ENCODE measurements at places on chromosomes 6 and 20.

GRCh38 chr6:142246960-142247359 is 54.8 kb upstream of the ADGRG6 start:
- no peak for DNase-seq

DNA sequence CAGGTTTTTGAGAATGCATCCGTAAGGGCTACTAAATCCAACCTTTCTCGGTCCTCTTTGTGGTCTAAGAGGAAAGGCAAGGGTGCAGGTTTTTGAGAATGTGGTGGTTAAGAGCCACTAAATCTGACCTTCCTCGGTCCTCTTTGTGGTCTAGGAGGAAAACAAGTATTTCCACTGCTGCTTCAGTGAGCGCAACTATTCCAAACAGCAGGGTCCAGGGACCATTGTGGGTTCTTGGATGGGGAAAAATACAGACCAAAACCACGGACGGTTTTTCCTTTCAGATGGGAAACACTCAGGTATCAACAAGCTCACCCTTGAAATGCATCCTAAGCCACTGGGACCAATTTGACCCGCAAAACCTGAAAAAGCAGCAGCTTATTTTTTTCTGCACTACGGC is 21.9 kb downstream of the BTBD9 start:
- DNase-seq = no peak

DNA sequence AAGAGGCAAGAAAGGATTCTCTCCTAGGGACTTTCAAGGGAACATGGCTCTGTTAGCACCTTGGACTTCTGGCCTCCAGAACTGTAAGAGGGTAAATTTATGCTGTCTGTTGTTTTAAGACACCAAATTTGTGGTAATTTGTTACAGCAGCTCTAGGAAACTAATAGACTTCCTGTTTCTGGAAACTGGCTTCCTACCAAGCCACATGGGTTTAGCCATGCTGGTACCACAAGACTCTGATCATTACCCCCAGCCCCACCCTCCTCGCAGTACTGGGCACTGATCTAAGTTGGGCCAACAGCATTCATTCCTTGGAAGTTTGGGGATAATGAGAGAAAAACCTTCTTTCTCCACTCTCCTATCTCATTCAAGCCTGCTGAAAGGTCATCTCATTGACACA is 109.5 kb upstream of the SMLR1 start:
- peak; percentile 6 for DNase-seq

DNA sequence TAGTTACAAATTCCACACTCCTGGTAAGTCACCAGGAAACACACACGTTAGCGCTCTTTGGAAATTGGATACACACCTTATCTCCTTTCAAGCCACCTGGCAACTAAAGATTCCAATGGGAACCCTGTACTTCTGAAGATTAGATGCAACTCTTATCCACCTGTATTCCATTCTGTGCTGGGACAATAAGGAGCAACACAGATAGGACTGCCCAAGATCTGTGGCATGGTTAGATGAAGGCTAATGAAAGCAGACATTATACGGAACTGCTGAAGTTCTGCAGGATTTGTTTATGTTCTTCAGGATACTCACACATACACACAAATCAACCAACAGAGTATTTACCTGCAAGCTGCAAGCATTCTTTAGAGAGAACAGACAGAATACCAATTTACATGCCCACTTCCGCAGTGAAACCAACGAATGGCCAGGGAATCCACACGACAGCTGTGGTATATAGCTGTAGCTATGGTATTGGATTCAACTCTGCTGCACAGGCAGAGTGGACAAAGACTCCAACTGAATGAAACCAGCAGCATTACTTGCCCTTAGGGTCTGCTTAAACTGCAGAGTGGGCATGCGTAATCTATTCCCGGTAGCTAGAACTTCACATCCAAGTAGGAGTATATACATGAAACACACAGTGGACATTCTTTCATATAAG is 12.0 kb downstream of the NCOA5 start:
- no peak for DNase-seq

GRCh38 chr6:159727717-159728445 is 575 bp downstream of the WTAP start:
- peak; percentile 39 for DNase-seq

- no peak for DNase-seq
Measured at GRCh38 chr6:34260576-34261267, 11.9 kb upstream of the SMIM29 start.

DNA sequence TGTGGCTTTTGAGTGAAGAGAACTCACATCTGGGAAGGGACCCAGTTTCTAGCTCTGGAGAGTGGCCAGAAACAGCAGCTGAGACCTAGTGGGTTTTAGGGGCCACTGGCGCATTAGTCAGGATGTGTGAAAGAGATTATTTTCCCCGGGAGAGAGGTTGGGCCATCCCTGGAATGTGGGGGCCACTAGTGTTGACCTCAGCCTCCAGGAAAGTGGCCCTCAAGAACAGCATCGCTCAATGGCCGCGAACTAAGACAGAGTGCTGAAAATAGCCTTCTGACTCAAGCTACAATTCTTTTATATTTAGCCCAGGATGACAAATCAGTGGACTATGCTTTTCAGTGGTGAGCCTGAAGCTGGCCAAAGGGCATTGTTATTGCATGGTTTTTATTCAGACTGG is 210.4 kb upstream of the RNF24 start:
- peak; percentile 94 for DNase-seq

- no peak for DNase-seq
Measured at GRCh38 chr6:118333772-118334171, 214.3 kb upstream of the PLN start.

DNA sequence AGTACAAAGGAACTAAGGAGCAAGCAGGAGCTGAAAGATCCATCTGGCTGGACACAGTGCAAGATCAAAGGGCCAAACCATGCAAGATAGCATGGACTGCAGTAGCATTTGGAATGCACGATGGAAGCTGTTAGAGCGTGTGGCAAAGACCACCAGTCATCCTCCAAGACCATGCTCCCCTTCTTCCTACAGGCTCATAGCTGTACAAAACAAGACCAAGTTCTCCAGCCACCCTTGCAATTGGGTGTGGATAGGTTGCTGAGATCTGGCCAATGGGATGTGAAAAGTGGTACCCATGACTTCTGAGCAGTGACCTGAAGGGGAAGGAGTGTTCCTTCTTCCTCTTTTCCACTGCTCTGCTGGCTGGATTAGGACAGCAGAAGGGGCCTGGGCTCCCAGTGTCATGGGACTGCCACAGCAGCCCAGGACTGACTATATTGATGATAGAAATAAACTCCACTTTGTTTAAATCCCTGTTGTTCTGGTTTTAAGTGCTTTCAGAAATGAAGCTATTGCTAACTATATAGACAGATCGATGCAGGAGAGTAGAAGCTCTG is 64.9 kb downstream of the SLC22A23 start:
- DNase-seq = no peak

DNA sequence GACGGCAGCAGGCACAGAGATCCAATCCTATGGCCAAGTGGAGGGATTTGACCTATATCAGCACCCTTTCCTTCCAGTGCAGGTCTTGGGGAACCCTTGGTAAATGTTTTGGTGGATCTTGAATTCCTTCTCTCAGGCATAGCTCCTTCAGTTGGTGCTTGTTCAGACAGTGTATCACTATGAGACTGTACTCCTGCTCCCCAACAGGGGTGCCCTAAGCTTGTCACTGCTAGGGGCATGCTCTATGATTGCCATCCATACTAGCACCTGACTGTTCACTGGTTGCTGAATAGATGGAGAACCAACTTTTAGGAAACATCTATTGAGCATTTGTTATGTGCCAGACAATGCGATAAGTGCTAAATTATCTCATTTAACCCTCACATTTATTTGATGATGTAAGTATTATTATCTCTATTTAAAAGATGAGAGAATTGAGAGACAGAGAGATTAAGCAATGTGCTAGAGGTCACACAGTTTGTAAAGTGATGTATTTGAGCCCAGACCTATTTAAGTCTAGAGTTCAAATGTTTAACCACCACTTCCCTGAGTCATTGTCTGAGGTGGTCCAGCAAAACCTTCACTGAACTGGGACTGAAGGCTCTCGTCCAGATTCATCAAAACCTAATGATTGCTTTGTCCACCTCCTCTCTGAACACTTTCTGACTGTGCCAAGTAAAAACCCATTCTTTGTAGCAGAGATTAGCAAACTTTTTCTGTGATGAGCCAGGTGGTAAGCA is 34.3 kb downstream of the ADGRF1 start:
- DNase-seq = no peak

DNA sequence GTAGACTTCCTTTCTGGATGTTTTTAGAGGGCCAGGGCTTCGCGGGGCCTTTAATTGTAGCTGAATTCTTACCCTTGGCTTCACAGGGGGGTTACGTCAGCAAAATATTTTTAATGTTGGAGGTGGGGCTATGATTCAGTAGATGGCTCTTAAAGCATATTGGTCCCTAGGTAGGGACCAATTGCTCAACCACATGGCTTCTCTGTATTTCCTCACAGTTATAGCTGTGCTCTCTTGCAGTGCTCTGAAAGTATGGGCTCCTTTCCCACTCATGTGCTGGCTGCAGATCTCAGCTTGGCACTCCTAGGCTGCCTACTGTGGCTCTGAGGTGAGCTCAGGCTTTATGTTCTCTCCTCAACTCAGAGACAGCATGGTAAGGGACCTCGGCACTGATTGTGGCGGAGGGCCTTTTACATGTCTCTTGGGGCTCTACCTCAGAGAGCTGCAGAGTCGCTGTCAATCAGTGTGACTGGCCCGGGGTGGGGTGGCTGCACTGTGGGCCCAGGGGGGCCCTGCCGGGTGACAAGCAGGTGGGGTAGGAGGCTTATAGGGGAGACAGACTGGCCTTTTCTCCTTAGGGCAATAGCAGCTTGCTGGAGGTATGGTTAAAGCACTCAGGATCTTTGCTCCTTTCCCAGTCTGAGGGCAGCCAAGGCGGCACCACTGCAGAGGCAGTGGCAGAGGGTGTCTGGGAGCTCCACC is 318.0 kb downstream of the DOK5 start:
- DNase-seq = peak; percentile 8
